ENCODE measurements at places on chromosomes 7 and 10.

DNA sequence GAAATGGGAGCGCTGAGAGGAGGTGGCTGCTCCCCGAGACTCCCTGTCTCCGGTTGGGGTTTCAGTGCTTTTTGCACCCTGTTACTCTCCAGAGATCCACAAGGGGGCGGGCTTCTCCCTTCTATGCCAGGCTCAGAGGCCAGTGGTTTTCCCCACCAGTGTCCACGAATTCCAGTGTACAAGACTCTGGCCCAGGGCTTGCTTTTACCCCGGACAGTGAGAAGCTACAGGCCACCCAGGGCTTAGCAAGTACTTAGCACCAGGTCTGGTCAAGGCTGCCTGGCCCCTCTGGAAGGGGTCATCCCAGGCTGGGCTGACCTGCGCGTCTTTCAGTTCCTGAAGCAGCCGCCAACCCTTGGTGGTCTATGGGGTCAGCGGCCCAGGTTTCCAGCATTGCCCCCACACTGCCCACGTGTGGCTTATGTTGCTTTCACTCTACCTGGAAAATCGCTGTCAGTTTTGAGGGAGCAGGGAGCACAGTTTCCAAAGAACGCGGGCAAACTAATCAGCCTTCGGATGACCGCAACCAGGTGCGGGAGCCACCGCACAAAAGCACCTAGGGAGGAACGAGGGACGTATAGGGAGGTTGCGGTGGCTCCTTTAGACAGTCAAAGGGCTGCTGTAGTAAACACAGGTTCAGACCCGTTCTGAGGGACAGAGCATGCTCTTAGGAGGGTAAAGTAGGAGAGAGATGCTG lies 6.8 kb downstream of the CYP26A1 start:
- no peak for DNase-seq

DNA sequence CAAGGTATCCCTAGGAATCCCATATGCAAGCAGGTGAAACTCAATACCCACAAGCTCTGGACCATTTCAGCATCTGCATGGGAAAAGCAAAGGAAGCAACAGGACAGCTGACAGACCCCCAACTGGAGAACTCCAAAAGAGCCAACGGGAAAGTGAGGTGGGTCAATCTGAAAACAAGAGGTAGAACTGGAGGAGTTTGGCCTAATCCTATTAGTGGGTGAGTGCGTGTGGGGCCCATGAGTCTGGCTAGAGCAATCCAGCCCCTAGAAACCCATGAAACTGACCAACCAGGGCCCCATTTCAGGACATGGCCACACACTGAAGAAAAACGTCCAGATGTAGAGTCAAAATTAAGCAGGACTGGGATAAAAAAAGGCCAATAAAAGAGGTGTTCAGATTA lies 26.6 kb upstream of the WNT8B start:
- no peak for DNase-seq

- DNase-seq: no peak
These were observed 1216.5 kb downstream of the SORCS3 start for GRCh38 chr10:105857268-105858264.

DNA sequence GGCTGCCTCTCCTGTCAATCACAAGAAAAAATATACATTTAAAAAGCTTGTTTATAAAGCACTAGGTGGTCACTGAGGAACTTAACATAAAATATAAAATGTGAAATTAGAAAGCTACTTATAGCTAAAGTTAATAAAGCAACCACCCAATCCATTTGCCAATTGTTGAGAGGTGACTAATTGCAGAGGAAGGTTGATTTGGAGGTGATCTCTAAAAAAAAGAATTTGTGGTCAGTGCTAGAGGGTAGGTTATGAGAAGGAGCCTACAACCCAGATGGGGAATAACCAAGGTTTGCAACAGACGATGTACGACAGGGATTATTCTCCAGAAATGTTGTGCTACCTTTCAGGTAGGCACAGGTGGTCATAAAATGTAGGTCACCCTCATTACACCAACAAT lies 444.2 kb upstream of the C7orf33 start:
- no peak for DNase-seq

DNA sequence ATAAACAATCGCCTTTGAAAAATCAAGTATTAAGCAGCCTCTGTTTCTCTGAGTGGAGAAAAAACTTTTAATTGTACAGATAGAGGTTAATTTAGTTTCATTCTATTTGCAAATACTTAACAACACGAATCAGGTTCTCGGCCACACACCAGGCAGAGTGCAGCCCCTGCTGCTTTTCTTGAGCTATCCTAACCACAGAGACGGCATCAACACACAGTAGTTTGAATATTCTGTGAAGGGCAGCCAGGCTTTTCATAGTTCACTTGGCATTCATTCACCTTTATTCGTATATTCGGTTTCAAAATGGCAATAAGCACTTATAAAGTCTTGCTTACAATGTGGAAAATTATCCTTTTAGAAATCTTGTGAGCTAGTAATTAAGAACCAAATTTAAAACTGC lies 5.7 kb downstream of the ADARB2 start:
- no peak for DNase-seq

- no peak for DNase-seq
These were observed 195.2 kb downstream of the NXPH1 start for GRCh38 chr7:8628656-8629055.

GRCh38 chr7:88395715-88396114 lies 89.0 kb upstream of the STEAP4 start:
- DNase-seq: no peak
